ENCODE measurements at places on chromosomes 16 and 17.

DNA sequence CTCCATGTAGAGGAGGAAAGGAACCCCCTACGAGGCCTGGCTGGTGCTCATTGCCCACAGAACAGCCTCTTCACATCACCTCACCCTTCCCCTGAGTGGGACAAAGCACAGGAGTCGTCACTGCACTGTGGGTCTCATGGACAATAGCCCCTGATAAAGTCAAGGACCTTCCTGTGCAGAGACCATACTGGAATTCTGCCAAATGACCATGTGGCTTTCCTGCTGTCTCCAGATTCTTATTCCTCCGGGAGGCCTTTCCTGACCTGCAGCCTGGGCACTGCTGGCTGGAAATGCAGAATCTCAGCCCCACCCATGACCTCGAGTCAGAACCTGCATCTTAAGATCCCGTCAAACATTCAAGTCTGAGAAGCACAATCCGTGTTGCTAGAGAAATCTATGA lies 60.5 kb upstream of the ERN1 start:
- DNase-seq = no peak

DNA sequence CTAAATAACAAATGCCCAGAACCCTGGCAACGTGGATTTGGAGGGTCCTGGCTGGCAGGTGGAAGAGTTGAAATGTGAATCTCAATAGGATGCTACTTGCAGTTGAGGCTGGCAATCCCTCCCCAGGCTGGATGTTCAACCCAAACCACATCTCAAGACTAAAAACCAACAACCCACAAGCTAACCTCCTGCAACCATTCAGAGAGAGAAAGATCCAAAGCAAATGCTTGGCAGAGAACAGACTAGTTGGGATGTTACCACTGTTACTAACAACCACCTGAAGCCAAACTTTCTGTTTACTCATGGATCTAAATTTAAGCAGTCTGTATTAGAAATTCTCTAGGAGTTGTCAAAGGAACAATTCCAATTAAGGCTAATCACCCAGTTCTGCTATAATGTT lies 27.9 kb downstream of the SMG6 start:
- no peak for DNase-seq

DNA sequence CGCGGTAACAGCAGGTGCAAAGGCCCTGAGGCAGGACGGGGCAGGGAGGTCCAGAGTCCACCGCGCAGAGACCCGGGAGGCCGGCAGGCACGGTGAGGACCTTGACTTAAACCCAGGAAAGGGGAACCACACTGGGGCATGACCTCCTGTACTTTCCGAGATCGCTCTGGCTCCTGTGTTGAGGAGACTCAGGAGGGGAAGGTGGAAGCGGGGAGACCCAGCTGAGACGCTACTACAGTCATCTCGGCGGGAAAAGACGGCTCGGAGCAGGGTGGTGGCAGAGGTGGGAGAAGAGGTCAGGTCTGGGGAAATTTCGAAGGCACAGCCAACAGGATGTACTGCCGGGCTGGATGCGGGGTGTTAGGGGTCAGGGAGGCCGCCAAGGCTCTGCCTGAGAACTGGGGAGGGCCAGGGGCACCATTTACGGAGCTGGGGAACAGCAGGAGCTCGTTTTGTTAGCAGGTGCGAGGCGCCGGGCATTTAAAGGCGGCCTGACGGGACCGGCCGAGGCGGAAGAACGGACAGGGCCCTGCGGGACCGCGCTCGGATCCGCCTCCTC lies 22.3 kb downstream of the NPTX1 start:
- no peak for DNase-seq

DNA sequence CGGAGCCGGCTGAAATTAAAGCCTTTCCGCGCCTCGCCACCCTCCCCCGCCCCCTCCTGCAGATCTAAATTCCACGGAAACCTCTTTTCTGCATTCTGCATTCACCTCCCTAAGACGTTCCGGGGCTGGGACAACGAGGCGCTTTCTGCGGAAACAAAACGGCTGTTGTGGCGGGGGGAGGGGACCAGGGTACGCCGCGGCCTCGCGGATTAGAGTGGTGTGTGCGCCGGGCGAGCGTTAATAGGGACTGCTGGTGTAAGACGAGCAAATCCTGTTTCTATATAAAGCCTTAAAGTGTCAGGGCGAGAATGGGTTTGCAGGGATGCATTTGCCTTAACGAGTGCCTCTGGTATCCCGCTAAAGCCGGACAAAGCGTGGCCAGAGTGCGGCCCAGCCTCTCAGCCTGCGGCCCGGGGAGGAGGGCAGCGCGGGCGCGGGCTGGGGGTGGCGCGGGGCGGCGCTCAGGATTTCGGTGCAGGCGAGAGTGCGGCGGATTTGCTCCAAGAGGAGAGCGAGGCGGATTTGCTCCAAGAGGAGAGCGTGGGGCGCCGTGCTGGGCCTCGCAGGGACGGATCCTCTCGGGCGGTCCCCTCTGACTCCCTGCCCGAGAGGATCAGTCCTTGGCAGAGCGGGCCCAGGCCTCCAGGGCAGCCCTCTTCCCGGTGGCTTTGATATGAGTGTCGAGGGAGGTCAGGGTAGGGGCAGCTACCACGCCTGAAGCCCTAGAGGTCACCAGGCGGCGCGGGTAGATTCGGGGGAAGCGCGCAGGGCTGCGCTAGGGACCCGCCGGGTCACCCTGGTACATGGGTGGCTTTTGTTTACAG lies 5.1 kb downstream of the BAHCC1 start:
- DNase-seq = no peak

DNA sequence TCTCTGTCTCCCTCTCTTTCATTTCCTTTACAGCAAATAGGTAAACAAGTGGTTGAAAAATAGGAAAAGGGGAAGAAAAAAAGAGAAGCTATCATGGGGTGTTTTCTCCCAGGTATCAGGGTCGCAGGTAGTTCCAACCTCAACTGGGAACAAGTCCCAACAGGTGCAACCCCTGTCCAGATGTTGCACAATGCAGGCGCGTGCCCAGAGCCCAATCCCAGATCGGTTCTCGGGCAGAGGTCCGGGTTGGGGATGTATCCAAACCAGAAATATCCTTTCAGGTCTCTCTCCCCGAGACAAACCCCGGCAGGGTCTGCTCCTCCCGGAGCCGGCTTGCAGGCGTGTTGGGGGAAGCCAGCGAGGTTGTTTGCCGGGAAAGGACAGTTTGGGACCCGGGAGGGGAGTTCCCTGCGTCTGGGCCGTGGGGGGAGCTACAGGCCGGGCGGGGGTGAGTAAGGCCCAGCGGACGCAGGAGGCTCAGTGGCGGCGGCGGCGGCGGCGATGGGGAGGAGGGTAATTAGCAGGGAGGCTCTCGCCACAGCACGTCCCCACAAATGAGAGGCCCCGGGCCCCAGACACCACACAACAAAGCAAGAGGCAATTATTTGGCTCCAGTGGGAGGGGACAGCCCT lies 21.2 kb upstream of the SP6 start:
- DNase-seq = no peak

- DNase-seq = no peak
Observed at GRCh38 chr17:82888583-82889495, 49.0 kb upstream of the ZNF750 start.

GRCh38 chr16:66996324-66996982 lies 8.1 kb downstream of the CES4A start:
- no peak for DNase-seq

GRCh38 chr17:67392111-67392510 lies 15.0 kb downstream of the PITPNC1 start:
- no peak for DNase-seq

GRCh38 chr16:28878083-28878926 lies at the start of gene ATP2A1:
TSS of gene ATP2A1 (plus strand) at chr16:28878488. CDS start at chr16:28878672, 184 bp downstream.
- no peak for DNase-seq

DNA sequence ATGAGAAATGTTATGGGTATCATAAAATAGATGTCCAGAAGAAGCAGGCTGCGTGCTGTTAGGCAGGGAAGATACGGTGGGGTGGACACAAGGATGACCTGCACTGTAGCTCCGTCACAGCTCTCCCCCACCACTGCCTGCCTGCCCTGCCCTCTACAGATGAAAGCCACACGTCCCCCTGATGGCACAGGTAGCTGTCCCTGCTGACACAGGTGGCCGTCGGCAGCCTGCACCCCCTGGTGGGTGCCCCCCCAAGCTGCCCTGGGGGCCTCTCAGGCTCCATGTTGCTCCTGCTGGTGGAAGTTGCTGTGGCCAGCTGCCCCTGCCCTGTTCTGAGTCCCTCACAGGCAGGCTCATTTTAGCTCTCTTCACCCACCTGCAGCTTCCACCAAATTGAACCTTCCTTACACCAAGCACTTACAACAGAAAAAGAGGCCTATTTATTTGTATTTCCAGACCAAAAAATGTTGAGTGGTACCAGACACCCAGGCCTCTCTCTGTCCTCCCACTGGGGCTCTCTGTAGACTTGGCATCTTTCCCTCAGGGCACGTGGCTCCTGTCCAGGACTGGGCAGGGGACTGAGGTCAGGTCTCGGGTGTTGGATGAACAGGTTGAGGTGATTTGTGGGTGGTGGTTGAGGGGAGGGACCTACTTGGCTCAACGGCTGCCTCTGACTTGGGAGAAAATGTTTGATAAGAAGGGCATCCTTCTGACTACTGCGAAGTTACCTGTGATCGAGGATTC lies 50.1 kb upstream of the CACNG5 start:
- DNase-seq = no peak

GRCh38 chr16:47142486-47142820 lies 1.3 kb downstream of the NETO2 start:
- no peak for DNase-seq

- no peak for DNase-seq
Observed at GRCh38 chr17:17044846-17045561, 2.7 kb downstream of the MPRIP start.

DNA sequence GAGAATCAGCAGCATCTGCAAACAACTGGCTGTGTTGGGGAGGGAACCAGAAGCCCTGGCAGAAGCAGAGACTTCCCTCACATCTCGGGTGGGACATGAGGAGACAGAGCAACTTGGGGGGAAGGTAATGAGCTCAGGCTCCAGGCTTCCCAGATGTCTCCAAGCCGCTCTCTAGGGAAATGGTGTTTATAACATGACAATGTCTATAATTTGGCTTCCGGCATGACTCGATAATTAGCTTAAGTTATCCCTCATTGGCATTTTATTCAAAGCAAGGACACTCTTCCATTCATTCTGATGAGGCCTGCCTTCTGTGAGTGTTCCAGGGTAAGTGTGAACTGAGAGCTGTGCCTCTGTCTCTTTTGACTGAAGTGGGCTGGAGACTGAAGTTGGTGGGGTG lies 14.7 kb upstream of the MLLT6 start:
- no peak for DNase-seq

DNA sequence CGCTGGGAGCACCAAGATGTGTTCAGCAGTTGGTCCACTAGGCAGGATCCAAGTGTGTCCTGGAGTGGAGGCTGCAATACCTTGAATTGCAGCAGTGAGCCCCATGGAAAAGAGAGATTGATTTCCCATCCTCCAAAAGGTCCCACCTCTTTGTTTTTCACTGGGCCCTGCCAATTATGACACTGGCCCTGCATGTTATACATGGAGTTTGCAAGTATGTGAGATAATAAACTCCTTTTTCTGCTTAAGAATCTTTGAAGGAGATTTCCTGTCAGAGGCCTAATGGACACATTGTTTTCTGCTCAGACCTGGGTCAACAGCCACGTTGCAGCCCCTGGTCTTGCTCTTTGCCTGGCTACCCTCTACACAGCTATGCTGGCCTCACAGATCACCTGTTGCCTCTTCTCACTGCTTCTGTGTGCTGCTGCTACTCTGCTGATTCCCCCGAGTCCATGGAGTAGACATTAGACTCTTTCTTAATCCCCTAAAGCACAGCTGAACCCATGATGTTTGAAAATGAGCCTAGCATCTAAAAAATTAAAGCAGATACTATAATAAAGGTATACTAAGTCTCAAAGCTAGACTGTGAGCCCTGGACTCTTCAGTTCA lies 341.9 kb upstream of the CDH11 start:
- DNase-seq = no peak
